C1 segment of cervical spinal cord (tissue), 14 donors: ENCODE measurements at places on chromosomes 2 and 18.

DNA sequence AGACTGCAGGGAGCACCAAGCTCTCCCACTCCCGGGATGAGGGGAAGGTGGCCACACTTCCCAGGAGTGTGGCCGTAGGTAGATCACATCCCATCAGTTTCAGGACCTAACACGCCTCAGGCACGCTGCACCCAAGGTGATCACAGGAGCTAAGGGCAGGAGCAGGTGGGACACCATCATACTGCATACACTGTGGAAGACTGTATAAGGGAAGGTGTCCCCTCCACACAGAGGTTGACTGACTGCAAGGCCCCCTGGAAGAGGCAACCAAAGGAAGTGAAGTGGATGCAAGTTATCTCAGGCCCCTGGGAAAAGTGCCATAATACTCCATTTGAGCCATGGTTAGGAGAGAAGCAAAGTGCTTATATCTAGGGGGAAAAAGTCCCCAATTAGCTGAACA lies 351.9 kb upstream of the SMIM21 start:
- no peak for DNase-seq

DNA sequence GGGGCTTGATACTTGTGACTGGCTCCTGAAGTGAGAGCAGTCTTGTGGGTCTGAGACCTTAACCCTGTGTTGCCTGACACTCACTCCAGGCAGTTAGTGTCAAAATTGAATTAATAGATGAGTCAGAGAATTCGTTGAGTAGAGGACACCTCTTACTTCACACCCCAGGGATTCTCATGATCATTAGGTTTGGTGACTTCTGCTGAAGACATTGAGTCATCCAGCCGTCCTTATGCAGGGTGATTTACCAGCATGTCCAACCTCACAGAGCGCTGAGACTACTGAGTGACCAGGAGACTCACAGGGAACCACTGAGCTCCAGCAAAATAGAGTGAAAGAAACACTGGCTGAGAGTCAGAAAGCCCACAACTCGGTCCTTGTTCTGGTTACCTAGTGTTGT lies 36.0 kb upstream of the EVA1A start:
- DNase-seq: no peak

DNA sequence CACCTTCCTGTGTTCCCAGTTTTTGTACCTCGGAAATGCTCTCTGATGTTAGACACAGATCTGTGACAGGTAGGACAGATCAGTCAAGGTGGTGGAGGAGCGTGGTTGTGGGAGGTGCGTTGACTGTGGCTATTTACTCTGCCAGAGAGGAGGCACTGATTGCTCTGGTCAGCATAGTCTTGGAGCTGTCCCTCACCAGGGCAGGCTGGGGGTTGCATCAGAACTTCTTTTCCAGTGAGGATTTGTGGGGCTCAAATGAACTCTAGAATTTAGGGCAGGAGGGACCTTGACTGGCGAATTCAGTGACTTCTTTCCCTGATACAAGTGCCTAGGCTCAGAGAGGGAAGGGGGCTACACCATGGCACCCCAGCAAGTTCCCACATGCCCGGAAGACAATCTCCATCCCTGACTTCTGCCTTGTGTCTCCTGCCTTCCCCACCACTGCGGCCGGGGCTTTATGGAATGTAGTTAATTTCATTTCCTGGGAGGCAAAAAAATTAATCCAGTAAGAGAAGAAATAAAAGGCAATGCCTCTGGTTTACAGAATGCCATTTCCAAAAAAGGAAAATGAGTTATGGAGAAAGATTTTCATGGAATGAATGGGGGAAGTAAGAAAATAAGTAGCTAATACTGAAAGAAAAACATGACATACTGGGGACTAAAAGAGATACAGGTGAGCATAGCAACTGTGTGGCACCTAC lies 26.1 kb downstream of the NIFK start:
- no peak for DNase-seq

DNA sequence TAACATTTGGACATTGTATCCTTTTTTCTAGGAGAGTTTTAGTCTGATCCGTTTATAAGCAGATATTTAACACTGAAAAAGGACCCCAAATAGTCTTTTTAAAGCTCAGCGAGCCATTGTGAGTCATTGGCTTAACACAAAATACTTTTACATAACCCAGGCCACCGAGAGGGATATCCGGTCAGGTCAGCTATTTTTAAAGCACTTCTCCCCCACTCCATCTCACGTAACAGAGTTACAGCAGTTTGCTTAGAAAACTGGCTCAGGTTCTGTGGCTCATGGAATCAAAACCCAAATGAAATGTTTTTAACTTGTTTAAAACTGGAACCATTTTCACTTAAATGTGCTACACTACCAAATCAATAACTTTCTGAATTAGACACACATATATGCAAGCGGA lies 23.9 kb downstream of the COL4A3 start:
- DNase-seq: no peak

DNA sequence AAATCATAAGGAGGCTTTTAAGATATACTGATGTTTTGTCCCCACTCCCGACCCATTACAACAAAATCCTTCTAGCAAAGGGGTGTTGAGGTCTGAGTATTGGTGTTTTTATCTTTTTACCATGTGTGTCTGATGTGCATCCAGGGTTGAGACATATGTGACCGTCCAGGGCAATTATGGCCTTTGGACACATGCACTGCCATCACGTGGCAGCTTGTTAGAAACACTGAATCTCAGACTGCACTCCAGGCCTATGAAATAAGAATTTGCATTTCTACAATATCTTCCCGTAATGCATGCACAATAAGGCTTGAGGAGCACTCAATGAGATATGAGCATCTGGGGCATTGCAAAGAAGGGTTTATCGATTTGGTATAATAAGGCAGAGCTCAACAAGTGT lies 235.1 kb upstream of the ZNF804A start:
- DNase-seq: no peak
